Activated T-helper 1 cell treated with Interleukin-2 at 50 U/mL for 16 hours (primary cell): ENCODE measurements at places on chromosomes 5 and 9.

DNA sequence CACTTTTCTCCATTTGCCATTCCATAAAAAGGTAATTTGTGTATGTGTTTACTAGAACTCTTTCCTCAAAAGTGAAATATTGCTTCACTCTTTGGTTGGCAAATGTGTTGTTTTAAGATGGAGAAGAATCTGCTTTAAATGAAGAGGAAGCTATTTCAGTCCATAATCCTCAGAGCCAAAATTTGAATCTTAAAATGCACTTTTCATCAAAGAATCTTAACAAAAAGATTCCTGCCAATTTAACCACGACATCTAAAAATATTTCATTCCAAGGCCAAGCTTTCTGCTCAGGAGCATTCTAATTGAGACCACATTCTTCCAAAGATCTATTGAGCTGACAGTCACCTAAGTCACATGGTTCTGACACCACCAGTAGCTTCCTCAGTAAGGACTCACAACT lies 7.5 kb downstream of the GABRB2 start:
- no peak for DNase-seq

DNA sequence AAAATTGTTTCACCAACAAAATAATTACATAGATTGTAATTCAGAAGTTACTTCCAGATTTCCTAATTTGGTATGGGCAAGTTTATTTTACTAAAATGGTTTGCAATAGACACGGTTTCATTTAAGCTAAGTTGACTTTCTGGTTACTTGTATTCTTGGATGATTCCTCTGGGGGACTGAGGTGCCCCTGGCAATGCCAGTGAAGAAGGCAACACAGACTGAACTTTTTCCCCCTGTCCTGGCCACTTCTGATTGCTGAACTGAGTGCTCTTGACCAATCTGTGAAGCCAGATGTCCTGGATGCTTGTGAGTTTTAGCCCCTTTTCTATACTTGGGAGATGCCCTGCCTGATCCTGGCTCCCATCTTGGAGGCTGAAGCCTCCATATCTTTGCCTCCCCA lies 66.3 kb upstream of the FANCC start:
- no peak for DNase-seq

DNA sequence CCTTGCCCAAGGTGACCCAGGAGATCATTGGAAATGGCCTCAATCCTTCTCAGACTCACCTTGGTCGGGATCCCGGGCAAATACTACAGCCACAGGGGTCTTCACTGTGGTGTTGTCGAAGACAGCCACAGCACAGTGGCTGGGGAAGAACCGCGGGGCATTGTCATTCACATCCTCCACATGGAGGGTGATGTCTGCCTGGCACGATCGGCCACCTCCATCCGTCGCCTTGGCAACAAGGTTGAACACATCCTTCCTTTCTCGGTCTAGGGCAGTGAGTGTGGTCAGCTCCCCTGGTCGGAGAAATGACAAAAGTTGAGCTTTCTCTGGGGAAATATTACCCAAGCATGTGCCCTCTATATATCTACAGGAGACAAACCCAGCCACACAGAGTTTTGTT lies 56.8 kb downstream of the FAT2 start:
- no peak for DNase-seq

GRCh38 chr5:172721455-172722326 lies 49.3 kb downstream of the DUSP1 start:
- no peak for DNase-seq

- no peak for DNase-seq
Measured at GRCh38 chr5:179906795-179907555, 722 bp downstream of the TBC1D9B start.

GRCh38 chr9:133477992-133478850 lies 678 bp downstream of the SLC2A6 start:
- no peak for DNase-seq

DNA sequence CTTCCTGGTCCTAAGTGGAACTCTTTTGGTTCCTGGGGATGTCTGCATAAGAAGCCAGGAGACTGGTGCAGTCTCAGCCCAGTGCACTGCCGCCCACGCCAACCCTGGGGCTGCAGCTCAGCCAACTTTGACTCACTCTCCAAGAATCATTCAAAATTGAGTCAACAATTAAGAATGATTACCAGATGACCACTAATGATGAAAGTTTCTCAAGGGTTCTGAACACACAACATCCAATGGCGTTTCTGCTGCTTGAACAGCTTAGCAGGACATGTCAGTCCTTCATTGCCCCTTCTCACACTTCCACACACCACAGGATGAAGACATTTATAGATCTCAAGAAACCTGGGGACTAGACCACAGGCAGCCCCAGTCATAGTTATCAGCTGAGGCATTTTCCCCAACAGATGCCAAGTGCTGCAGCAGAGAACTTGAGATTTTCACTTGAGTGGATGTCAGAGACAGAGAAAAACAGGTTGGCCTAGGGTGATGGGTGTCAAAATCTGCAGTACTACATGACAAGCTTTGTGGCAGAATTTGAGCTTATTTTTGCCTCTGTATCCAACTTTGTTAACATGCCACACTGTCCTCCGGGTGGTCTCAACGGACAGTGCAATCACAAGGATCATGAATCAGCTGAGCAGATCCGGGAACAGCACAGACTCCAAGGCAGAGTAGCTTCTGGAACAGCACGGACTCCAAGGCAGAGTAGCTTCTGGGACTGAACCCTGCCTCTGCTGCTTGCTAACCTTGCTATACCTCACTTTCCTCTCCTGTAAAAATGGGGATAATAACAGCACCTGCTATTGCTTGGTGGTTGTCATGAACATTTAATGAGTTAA lies 356.1 kb downstream of the SPOCK1 start:
- no peak for DNase-seq

GRCh38 chr9:81268048-81268447 lies 421.3 kb downstream of the TLE1 start:
- no peak for DNase-seq

- DNase-seq, result no peak
Measured at GRCh38 chr9:70043285-70043684, 363 bp upstream of the MAMDC2 start.

DNA sequence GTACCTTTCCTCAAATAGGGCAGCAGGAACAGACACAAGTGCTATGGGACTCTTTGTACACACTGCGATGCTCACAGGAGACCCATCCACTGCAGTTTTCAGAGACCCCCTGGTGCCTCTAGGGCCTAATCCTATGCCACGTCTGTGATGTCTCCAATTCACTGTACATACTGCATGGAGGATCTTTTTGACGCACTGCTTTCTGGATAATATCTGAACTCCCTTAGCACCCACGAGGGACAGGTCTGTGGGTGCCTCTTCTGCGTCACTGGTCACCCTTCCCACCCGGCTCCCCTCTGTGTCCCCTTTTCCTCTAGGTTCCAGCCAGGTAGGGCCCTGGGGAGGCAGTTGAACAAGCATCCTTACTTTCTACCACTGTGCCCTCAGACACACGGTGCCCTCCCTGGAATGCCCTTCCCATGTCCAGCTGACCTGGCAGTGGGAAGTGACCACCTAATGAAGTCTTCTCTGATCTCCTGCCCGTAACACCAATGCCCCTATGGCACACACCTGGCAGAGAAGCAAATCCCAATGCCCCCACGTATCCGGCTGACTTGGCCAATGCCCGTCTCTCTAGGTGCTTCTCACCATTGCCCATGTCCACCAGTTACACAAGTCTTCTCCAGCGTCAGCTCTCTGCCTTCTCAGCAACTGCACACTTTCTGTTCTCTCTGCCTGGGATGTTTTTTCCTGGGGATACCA lies 41.5 kb downstream of the FOXI1 start:
- DNase-seq, result no peak

DNA sequence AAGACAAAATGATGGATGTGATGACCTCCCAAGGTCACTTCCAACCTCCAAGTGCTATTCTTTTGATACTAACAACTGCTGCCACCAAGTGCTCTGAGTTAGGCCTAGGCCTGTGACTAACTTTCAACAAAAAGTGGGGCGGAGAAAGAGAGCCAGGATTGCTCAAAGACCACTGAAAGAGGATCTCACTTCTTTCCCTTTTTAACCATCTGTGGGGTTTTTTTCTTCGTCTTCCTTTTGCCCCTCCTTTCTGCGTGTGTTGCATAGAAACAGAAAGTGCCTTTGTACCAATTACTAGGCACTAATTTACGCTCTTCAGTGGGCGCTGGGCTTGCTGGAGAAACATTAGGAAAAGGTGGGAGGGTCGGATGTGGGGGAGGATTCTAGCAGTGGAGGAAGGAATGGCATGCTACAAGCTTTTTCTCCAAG lies 8.0 kb downstream of the KLF9 start:
- DNase-seq, result no peak

DNA sequence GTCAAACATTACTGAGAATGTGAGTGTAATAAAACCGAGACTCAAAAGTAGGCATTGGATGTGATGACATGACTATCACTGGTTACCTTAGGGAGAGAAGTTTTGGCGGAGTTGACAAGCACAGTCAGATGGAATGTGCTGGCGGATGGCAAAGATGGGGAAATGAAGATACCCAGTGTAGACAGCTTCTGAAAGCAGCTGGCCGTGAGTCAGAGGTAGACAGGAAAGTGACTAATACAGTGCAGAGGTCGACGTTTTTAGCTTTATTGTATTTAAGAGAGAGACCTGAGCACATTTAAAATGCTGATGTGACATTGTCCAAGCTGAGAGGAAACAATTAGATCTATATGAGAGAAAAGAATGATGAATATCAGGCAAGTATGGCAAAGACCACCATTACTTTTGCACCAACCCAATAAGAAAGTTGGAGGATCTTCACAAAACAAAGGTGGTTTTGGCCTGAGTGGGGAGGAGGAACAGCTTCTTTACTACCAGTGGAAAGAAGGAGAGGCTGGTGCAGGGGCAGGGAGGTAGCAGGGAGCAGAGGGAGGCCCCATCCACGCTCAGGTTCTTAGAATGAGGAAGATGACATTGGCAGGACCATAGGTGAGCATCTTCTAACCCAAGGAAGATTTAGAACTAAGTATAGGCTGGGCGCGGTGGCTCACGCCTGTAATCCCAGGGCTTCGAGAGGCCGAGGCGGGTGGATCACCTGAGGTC lies 36.7 kb upstream of the KCNIP1 start:
- DNase-seq, result no peak

- DNase-seq, result no peak
Measured at GRCh38 chr9:92501671-92502393, 19.5 kb upstream of the ASPN start.

DNA sequence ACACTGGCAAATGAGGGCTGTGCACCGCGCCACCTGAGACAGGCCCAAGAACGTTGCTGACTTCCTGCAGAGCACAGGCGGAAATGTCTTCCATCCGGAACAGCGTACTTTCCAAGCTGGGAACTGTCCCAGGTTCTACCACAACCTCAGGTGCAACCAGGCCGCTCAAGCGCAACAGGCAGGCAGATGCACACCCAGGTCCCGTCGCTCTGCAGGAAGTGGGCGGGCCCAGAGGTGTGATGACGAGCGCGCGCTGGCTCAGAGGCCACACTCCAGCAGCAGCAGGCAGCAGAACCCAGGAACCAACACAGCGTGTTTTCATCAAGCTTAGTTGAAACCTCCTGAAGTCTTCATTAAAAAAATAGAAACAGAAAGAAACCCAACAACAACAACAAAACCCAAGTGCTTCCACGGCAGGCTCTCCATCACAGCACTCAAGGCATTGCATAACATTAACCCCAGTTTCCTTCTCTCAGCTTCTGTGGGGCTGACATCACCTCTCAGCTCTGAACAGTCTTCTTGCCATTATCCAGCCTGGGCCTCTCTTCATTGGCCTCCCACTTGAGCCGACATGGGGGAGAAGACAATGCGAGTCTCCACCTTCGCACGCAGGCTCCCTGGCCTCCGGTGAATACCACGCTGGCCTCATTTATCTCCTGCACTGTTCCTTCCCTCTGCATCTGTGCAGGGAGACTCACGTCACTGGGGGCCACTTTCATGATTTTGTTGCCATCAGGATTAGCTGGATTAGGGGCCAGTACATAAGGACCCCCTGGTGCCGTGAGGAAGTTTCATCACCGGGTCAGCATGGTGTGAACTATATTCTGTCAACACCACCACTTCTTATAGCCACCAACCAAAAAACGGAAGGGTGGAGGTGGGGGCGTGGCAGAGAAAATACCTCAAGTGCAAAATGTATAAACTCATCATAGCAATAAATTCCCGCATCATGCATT lies 22.1 kb downstream of the PTCH1 start:
- peak; percentile 77 for DNase-seq

- DNase-seq, result no peak
Measured at GRCh38 chr5:107289030-107289714, 381.6 kb downstream of the EFNA5 start.

DNA sequence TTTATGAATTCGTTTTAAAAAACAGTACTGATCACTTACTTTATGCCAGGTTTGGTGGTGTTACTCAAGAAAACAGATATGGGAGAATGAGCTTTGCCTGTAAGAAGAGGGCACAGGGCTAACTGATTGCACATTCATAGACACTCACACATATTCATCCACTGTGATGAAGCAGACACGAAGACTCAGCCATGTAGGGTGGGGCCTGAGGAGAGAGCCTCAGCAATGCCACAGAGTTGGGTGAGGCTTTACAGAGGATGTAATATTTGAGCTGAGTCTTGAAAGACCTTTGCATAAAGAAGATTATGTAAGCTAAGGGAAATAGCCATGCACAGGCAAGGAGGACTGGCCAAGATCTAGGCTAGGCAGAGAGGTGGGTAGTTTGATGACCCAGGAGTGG lies 472.8 kb downstream of the PSAT1 start:
- DNase-seq, result no peak

- no peak for DNase-seq
Measured at GRCh38 chr9:95627802-95628201, 111.0 kb upstream of the PTCH1 start.

DNA sequence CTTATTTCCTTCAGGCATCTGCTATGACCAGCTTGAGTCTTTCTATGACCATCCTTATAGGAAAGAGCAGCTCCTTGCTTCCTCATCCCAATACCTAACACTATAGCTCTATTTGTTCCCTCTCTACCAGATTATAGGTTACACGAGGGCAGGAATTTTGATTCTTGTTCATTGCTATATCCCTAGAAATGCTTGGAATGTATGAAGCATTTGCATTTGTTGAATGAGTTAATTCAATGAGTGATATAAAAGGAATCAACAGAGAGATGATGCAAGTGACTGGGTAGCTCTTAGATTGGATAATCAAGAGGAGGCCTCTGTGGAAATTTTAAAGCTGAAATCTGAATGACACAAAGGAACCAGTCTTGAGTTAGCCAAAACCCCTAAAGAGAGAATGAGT lies 13.9 kb downstream of the ZCCHC9 start:
- no peak for DNase-seq

DNA sequence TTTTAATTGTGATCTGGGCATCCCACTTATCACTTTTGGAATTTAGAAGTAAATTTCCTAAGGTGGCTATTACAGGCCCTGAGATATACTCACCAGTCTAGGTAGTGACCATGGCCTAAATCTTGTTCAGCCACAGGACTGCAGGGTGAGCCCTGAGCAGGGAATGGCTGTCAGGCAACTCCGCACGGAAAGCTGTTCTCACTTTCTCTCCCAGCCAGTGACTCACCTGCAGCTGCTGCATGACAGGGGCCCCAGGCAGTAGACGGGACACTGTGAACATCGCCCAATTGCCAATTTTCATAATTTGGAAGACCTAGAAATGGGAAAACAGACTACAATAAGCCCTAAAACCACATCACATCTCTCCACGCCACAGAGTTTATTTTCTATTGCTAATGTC lies 69.6 kb upstream of the TAF1L start:
- no peak for DNase-seq

- no peak for DNase-seq
Measured at GRCh38 chr9:95266649-95267048, 50.9 kb downstream of the FANCC start.

GRCh38 chr5:34944044-34944443 lies 14.7 kb downstream of the DNAJC21 start:
- DNase-seq, result no peak

- DNase-seq, result no peak
Measured at GRCh38 chr9:20906326-20906725, 125.1 kb downstream of the HACD4 start.
